CD4-positive, alpha-beta T cell treated with Interleukin-4 for 4 hours (primary cell): ENCODE measurements at places on chromosomes 11 and 22.
A peak's percentile ranks its signal among the peaks of the same experiment; 100 is the strongest.

DNA sequence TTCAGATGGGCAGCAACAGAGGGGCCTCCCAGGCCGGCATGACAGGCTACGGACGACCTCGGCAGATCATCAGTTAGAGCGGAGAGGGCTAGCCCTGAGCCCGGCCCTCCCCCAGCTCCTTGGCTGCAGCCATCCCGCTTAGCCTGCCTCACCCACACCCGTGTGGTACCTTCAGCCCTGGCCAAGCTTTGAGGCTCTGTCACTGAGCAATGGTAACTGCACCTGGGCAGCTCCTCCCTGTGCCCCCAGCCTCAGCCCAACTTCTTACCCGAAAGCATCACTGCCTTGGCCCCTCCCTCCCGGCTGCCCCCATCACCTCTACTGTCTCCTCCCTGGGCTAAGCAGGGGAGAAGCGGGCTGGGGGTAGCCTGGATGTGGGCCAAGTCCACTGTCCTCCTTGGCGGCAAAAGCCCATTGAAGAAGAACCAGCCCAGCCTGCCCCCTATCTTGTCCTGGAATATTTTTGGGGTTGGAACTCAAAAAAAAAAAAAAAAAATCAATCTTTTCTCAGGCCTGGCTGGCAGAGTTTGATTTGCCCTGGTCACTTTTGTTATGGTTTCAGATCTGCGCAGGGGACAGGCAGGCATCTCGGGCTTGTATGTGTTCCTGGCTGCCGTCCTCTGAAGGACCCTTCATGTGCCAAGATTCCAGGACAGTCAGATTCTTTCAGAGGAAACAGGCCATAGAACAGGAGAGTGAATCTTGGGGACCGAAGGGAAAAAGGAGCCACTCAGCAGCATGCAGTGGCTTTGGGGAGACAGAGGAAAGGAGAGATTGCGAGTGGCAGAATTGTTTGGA lies 5.3 kb downstream of the TAGLN start:
- DNase-seq, result no peak

- no peak for DNase-seq
These were observed 79.4 kb downstream of the IGLL1 start for GRCh38 chr22:23500508-23501260.

- DNase-seq, result no peak
These were observed 35.6 kb downstream of the TPCN2 start for GRCh38 chr11:69084371-69084770.

DNA sequence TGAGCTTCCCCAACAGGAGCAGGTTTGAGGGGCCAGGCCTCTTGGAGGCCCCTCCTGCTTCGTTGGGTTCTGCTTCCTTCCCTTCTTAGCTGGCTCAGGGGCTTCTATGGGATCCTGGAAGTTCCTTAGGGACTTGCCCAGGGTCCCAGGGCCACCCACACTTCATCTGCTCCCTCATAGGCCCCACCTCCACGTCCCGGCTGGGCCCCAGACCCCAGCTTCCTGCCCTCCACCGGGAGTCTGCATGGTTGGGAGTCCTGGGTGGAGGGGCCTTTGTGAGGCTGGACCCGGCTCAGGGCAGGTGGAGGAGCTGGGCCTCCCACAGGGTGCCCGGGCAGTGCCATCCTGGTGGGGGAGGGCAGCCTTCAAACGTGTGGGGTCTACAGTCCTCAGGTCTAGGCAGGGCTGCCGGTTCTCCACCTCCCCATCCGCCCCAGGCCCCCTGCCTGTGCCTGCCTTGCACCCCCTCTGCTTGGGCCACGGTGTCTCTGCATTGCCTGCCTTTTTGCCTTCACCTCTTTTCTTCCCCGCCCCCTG lies 11.6 kb downstream of the OTUB1 start:
- no peak for DNase-seq

GRCh38 chr11:74015919-74016684 lies 7.2 kb upstream of the UCP3 start:
- DNase-seq, result peak; percentile 54

DNA sequence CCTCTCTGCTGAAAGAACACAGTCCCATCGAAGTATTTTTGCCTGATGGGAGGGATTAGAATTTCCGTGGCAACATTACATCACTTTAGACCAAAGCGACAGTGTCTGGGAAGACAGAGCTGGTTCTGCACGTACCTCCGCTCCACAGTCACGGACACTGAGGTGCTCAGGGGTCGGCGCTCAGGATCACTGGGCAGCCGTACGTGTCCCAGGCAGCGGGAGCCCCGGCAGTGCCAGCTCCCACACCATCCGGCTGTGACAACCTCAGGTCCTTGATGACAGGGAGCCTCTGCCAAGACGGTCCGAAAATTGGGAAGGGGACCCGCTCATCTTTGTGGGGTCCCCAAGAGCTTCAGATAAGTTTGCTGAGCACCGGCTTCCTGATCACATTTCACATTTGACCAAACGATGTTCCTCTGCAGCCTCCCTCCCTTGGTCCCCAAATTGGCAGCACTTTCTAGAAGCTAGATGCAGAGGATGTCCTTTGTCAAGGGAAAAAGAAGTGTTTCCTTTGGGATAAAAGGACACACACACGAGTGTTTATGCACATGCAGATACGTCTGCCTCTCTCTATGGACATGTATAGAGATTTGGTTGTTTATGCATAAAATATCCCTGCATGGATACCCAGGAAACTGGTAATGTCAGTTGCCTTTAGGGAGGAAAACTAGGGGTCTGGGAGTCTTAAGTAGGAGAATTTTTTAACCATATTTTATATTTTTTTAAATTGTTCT lies 61.6 kb upstream of the LINC01488 start:
- no peak for DNase-seq
